NCI-H69 (cell line): ENCODE measurements at places on chromosomes 6 and 20.

DNA sequence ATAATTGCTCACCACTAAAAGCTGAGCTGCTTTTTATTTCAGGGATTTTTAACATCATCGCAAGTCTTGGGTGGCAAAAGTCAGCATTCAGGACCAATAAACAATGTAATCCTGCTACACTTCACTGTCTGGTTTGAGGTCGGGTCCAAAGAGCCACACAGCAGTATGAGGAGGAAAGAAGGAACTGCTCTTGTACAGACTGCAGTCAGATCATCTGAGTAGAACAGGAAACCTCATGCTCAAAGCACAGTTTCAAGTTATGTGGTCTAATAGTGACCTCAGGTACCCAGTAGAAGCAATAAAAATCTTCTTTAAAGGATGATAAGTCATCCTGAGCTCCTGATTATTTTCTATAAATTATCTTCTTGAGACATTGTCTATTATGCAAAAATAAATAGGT lies 211.4 kb downstream of the FUT9 start:
- DNase-seq: peak; percentile 13

- DNase-seq: no peak
These were observed 158.6 kb upstream of the RIMS1 start for GRCh38 chr6:71727632-71728294.

DNA sequence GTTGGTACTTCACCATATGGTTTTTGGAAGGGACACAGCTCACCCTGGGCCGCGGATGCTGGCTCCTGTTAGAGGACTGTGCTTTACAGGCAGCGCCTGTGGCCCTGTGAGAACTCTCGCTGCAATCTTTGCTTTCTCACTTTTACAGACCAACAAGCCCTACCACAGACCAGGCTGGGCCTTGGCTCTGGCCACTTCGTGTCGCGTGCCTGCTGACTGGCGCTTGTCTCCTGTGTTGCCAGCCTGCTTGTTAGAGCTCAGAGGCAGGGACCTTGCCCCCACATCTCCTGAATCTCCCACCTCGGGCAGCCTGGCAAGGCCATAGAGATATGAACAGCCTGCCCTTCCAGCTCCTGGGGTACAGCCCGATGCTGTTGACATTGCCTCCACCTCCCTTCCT lies 56.1 kb downstream of the SYNJ2 start:
- DNase-seq: no peak

- DNase-seq: no peak
These were observed 476.8 kb upstream of the SOX4 start for GRCh38 chr6:21116736-21117135.

DNA sequence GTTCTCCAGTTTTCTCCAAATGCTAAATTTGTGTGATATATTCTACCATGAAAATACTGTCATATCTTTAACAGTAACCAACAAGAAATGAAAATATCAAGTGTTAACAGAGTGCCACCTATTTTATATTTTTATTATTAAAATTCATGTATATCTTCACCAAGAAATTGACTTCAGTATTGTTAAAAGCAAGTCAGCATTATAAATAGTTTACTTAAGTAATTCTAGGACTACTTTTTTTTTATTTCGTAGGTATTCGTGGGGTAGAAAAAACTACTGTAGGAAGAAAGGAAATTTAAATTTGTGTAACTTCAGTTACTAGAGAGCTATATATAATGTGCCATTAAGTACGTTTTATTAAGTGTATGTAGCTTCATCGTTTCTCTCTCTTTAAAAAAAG lies 6.3 kb upstream of the MAN1A1 start:
- DNase-seq: no peak

- no peak for DNase-seq
These were observed 21.6 kb downstream of the CNKSR3 start for GRCh38 chr6:154488802-154489437.
